ENCODE measurements at places on chromosomes 4 and X.

DNA sequence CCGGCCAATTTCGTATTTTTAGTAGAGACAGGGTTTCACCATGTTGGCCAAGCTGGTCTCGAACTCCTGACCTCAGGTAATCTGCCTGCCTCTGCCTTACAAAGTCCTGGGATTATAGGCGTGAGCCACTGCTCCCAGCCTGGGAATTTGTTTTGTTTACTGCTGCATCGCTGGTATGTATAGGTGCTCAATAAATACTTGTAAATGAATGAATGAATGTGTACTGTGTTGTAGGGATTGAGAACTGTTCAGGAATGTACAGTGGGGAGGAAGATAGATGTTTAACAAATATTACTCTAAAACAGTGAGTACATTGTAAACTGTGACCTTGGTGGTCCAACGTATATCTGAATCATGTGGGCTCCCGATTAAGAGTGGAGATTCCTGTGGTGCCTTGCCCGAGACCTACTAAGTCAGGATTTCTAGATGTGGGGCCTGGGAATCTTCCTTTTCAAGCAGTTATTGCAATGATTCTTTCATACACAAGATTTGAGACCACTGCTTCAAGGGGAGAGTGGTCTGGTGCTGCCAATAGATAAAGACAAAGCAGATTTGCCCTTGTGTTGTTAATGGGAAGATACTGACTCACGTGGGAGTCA, 41.0 kb downstream of the WWC2 start:
- no peak for DNase-seq

DNA sequence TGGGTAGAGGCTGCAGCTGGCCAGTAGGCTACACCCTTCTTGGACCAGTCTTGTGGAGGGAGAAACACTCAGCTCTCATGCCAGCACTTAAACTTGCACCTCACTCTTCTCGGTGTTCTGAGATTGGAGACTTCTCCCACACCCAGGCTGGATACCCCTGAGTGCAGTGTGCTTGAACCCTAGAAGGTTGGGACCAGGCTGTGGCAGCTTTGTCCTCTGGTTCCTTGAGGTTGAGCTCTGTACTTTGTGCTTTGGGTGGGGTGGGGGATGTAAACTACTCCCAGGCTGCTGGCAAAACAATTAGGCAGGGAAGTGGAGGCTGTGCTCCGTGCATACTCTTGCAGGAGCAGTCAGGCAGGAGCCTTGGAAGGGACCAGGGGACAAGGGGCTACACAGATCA, 143.6 kb upstream of the GNPDA2 start:
- DNase-seq, result no peak

GRCh38 chr4:121597346-121597934, 99.3 kb downstream of the ANXA5 start:
- DNase-seq, result no peak

DNA sequence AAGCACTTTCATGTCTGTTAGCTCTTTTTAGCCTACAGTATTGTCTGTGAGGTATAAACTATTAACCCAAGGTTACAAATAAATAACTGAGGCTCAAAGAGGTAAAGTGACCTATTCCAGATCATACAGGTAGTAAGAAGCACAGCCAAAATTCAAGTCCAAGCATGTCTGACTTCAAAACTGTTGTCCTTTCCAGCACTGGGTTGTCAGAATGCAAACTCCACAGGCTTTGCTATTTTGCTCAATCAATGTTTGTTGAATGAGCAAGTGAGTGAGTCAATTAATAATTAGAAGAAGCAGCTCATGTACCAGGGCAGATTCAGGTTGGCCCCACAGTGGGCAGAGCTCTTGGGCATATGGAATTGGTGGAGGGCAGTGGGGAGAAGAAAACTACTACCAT, 134.1 kb upstream of the ARHGEF9 start:
- DNase-seq, result no peak

DNA sequence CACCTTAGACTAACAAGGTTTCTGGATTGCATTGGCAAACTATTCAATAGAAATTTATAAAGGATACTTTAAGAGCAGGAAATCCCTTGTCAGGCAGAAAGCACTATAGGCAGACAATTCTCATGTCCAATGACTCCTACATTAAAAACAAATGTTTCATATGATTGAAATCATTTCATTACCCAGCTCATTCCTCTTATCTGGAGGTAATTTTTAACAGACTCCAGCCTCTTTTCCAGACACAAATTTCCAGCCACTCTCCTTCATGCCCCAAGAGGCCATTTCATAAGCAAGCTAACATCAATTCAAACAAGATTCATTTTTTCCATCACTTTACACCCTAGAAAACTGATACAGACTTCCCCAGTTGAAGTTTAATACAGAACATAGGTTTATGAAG, 495.1 kb upstream of the FRG1 start:
- DNase-seq, result no peak

DNA sequence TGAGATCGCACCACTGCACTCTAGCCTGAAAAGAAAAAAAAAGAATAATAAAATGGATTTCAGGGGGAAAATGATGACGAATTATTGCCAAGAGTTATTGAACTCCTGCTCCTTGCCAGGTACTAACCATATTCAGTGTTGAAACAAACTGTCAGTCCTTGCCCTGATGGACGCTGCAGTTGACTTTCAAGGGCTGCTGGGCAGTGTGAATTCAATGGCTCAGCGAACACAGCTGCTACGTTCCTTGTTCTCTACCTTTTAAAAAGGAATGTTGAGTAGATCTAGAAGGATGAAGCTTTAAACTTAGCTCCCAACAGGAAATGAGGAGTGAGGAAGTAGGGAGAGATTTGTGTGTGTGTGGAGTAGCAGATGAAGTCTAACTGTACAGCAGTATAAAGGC, 2.7 kb downstream of the LIMCH1 start:
- no peak for DNase-seq

DNA sequence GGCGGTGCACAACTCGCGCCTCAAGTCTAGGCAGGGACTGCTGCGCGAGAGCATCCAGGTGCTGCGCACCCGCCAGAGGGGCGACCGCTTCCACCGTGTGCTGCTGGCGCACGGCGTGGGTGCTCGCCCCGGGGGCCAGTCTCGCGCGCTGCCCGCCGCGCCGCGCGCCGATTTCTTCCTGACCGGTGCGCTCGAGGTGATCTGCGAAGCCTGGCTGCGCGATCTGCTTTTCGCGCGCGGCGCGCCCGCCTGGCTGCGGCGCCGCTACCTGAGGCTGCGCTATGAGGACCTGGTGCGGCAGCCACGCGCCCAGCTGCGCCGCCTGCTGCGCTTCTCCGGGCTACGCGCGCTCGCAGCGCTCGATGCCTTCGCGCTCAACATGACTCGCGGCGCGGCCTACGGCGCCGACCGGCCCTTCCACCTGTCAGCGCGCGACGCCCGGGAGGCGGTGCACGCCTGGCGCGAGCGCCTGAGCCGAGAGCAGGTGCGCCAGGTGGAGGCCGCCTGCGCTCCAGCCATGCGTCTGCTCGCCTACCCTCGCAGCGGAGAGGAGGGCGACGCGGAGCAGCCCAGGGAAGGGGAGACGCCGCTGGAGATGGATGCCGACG, 1.3 kb downstream of the CHST7 start:
- no peak for DNase-seq

- no peak for DNase-seq
Measured at GRCh38 chrX:139639253-139639652, 68.7 kb downstream of the MCF2 start.

DNA sequence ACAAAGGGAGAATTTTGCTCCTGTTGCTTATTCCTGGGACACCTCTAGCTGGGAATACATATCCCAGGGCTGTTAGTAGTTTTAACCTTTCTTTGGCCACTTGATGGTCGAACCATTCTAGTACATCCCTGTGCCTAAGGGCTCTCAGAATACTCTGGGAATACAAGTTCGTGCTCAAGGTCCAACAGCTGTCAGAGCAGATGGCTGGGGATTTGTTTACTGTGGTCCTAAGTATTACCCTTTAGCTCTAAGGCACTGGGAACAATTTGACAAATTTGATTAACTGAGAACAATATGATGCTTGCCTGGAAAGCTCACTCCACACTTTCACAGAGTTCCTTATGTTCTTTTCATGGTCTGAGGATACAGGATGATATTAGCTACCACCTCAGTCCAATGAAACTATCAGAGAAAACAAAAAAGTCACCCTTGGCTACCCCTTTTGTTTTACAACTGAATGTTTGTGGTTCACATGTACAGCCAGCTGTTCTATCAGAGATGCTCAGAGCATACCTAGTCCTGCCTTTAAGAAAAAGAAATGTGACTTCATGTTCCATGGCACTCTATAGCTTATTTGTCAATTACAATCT, 47.4 kb upstream of the PHOX2B start:
- DNase-seq, result no peak

- no peak for DNase-seq
Measured at GRCh38 chr4:41665636-41666207, 82.8 kb downstream of the PHOX2B start.

DNA sequence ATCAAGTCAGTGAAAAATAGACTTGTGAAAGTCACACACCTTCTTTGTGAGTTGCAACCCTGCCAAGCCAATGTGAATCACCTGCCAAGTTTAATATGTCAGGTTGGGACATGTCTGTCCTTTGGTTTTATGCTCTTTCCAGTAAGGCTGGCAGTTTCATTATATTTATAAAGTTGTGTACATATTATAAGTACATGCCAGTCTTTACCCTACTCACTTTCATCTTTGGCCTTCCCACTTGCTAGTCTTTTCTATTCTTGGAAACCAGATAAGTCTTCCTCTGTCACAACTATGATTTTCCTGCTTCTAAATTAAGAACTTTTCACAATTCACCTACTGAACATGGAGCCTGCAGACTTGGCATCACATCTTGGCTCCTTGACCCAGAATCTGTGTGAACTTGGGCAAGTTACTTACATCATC, 680.7 kb upstream of the BOD1L1 start:
- no peak for DNase-seq
